WTC11 (cell line): ENCODE measurements at places on chromosomes 13 and 19.

- no peak overlapping the region for H3K27ac ChIP-seq
- H3K27me3 ChIP-seq = no peaks in the 10 kb centered on the region
- H3K4me3 ChIP-seq = no peak overlapping the region
- H3K36me3 ChIP-seq = no peaks in the 10 kb centered on the region
- H3K4me1 ChIP-seq = no peaks in the 10 kb centered on the region
- DNase-seq = no peak
Measured at GRCh38 chr13:108383667-108384066, 114.1 kb downstream of the TNFSF13B start.

DNA sequence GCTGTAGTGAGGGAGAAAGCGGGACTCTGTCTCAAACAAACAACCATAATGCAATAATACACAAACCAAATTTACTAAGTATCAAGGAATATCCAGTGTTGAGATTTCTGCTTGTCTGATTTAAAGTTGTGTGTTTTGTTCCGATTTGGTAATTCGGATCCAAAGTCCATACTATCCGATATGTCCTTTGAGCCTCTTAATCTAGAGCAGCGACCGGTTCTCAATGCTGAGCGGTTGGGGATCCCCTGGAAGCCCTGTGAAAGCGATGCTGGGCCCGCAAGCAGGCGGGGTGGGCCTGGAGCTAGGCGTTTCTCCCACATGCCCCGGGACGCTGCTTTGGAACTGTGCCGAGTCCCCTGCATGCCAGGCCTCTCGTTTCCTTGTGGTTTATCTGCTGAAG lies 20.2 kb downstream of the C19orf44 start:
- H3K36me3 ChIP-seq = peaks cover 46% of the 10 kb centered on the region
- DNase-seq = no peak
- H3K27me3 ChIP-seq = no peaks in the 10 kb centered on the region
- no peak overlapping the region for H3K27ac ChIP-seq
- no peak overlapping the region for H3K4me3 ChIP-seq
- H3K4me1 ChIP-seq = no peaks in the 10 kb centered on the region

GRCh38 chr13:113138792-113139551 lies 16.4 kb downstream of the F10 start:
- H3K4me1 ChIP-seq = peaks cover 11% of the 10 kb centered on the region
- H3K4me3 ChIP-seq = no peak overlapping the region
- no peak for DNase-seq
- H3K36me3 ChIP-seq = no peaks in the 10 kb centered on the region
- H3K27ac ChIP-seq = no peak overlapping the region; the same call in 1 of the 2 replicates

DNA sequence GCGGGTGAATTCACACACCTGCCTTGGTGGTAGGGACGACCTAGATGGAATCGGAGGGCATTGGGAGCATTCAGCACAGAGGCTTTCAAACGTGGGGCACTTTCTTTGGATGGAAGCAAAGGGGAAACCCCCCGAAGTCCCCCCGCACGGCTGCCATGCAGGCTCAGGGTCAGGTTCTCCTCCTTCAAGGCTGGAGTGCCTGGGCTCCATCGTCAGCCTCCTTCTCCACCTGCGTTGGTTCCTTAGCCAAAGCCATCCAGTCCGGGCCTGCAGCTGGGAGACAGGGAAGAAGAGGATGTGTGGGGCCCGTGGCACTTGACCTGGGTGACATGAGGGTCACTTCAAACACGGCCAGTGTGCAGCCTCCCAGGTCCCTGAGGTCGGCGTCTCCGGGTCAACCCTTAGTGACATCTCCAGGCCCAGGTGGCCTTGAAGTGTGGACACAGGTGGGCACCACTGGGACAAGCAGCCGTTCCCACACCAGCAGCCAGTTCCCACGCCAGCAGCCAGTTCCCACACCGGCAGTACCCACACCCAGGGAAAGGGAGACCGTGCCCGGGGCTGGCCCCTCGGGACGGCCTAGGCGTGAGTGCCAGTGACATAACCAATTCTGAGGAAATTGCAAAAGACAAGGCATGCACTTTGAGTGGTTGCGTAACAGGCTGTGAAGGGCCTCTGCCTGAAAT lies 116.0 kb downstream of the SOX1 start:
- DNase-seq = no peak
- no peaks in the 10 kb centered on the region; the same call in 1 of the 2 replicates for H3K27me3 ChIP-seq
- H3K4me1 ChIP-seq = peaks cover 4% of the 10 kb centered on the region; the same call in 1 of the 2 replicates

DNA sequence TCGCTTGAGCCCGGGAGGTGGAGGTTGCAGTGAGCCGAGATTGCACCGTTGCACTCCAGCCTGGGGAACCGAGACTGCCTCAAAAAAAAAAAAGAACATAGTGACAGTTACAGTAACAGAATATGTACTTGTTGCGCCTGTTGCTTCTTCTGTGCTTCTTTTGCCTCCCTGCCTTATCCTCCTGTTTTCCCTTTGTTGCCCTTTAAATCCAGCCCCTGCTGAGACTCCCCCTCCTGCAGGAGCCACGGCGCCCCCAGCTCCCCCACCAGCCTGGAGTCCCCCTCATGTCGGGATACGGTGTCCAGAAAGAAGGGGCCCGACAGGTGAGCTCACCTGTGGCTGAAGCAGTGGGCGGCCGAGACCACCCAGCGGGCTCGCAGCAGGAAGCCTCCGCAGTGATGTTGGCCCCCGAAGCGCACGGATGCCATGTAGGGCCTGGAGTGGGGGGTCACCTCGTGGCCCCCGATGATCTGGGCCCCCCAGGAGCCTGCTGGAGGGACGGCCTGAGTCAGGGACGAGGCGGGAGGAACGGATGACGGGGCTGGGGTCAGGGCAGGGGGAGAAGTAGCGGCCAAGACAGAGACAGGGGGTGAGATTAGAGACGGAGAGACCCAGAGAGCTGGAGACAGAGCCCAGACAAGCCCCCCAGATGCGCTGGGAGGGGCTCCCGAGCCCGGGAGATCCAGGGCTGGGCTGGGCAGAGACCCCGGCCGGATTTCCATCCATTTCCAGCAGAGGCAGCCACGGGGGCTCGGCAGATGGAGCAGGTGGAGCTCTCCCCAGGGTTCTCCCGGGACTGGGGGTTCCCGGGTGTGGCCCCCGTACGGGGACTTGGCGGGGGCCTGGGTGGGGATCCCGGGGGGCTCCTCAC lies 536 bp downstream of the PRSS57 start:
- no peak overlapping the region for H3K4me3 ChIP-seq
- H3K36me3 ChIP-seq = no peaks in the 10 kb centered on the region
- no peak for DNase-seq
- no peaks in the 10 kb centered on the region for H3K27me3 ChIP-seq
